Activated CD8-positive, alpha-beta T cell treated with anti-CD3 and anti-CD28 coated beads for 36 hours (primary cell): ENCODE measurements at places on chromosomes 12 and 14. TPM values are rescaled to one million over a fixed set of nuclear protein-coding genes. Genes with fewer than 3 reads are reported as not detected.

The TSPAN19 gene
- not detected for total RNA-seq

The C14orf39 gene
- total RNA-seq, result not detected

The CLECL1 gene
- total RNA-seq, result 8.5 TPM

The GPR132 gene
- total RNA-seq, result 15.1 TPM

The PPP4R4 gene
- 1.2 TPM for total RNA-seq

The TNS2 gene
- 1.6 TPM for total RNA-seq

The COX8C gene
- total RNA-seq, result not detected

The CELA1 gene
- not detected for total RNA-seq

The GDF11 gene
- 7.4 TPM for total RNA-seq

The ATXN7L3B gene
- 20.2 TPM for total RNA-seq

The GXYLT1 gene
- 5.3 TPM for total RNA-seq

The PPHLN1 gene
- 76.1 TPM for total RNA-seq

The KRT7 gene
- total RNA-seq, result 2.1 TPM

The PZP gene
- total RNA-seq, result not detected

The USP44 gene
- total RNA-seq, result 15.5 TPM

The PMCH gene
- total RNA-seq, result not detected

The OTUB2 gene
- total RNA-seq, result 0.29 TPM

The CMKLR1 gene
- not detected for total RNA-seq

The MYF6 gene
- total RNA-seq, result not detected

The LRTM2 gene
- not detected for total RNA-seq

The RNFT2 gene
- 10.7 TPM for total RNA-seq

The KLHL33 gene
- total RNA-seq, result 0.54 TPM

The RNF31 gene
- total RNA-seq, result 71.6 TPM

The CLEC6A gene
- total RNA-seq, result not detected

The SPTB gene
- total RNA-seq, result 0.27 TPM

The NPFF gene
- not detected for total RNA-seq

The RFX4 gene
- not detected for total RNA-seq

The ABHD12B gene
- not detected for total RNA-seq

The PRPH gene
- total RNA-seq, result not detected

The CLEC2B gene
- 43.2 TPM for total RNA-seq

The EPYC gene
- not detected for total RNA-seq

The KRT78 gene
- not detected for total RNA-seq

The TSPAN8 gene
- not detected for total RNA-seq

The DPY19L2 gene
- total RNA-seq, result 6.1 TPM

The VCPKMT gene
- 11.6 TPM for total RNA-seq

The RASAL1 gene
- 9.8 TPM for total RNA-seq

The MYL2 gene
- total RNA-seq, result not detected
